ENCODE measurements at places on chromosomes 5 and 9.
A peak's percentile ranks its signal among the peaks of the same experiment; 100 is the strongest.

GRCh38 chr5:10546186-10546585 lies 17.7 kb upstream of the ANKRD33B start:
- DNase-seq: no peak

DNA sequence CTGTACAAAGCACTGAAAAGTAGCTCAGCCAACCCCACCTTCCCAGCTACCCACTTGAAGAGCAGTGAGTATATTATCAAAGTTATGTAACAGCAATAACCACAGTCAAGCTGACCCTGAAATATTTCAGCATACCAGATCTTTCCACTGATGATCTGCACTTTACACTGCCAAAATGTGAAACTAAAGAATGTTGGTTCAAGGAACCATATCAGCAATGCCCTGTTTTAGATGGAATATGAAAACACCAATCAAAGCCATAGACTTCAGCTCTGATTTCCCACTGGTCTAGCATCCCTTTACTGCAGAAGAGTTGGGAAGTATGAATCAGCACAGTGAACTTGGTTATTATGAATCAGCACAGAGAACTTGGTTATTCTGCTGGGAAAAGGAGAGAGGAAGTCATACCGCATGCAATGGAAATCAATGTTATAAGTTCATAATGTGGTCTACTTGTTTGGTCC lies 20.0 kb downstream of the CEMIP2 start:
- no peak for DNase-seq

DNA sequence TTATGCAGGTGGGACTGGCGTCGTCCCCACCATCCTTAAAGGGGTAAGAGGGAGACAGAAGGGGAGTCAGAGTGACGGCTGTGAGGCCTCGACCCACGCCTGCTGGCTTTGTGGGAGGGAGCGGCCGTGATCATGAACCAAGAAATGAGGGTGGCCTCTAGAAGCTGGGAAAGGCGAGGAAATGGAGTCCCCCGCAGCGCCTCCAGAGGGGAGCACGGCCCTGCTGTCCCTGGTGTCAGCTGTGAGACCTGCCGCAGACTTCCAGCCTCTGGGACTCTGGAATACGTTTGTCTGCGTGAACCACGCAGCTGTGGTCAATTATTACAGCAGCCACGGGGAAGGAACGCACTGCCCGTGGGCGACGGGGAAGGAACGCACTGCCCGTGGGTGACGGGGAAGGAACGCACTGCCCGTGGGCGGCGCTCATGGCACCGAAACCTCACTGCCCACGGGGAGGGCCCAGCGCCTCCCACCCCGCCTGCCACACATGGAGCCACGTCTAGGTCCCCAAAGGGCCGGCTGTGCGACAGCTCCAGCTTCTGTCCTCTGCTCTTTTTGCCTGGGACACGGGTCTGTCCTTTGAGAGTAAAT lies 108.8 kb upstream of the RAPGEF1 start:
- no peak for DNase-seq

- DNase-seq: no peak
Measured at GRCh38 chr5:77073667-77074066, 13.4 kb downstream of the ZBED3 start.

GRCh38 chr5:170611449-170612090 lies 107.8 kb downstream of the KCNIP1 start:
- DNase-seq: no peak

DNA sequence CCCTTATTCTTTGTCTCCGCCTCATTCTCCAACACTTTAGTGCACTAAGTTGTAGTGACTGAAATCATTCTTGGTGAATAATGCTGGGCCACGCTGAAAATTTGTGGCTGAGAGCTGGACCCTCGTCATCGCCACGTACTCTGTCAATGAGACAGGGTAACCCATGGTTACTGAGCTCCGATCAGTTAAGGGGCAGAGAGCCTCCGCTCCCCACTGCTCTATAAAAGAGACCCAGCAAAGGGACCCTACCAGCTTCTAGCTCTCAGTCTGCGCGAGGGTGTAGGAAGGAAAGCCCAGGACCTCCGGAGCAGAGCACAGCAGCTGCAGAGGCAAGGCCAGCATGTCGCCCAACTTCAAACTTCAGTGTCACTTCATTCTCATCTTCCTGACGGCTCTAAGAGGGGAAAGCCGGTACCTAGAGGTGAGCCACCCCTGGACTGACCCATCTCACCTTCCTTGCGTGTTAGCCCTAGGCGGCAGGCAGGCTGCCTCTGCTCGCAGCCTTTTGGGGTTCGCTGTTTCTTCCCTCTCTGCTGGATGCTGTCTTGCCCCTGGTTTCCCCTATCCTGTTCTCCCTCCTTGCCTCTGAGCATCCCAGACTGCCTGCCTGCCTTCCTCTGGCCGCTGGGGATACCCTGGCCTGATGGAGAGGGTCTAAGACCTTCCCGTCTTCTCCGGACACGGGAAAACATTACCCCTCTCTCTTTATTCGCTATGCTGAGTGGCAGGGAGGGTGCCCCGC lies at the start of gene CRHBP:
TSS of gene CRHBP (plus strand) at position 251 of the 742 bp plus-strand sequence. CDS start at position 341, 90 bp downstream.
- no peak for DNase-seq

DNA sequence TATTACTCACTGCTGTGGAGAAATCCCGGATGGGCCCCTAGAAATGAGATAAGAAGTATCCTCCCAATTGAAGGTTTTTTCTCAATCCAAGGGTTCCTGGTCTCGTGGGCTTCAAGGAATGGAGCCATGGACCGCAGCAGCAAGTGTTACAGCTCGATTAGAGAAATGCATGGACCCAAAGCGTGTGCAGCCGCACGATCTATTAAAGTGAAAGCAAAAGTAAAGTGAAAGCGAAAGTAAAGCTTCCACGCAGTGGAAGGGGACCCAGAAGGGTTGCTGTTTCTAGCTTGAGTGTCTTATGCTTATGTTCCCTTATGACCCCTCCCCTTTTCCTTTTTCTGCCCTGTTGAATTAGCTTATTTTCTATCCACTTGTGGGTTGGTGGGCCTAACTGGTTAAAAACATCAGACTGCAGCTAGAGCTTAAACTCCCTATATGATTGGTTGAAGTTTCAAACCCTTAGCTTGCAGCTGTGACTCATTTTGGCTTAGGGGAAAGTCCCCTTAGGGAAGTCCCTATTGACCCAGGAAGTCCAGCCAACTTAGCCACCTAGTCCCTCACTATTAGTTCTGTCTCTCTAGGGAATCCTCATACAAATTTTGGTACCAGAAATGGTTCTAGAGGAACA lies 1111.8 kb downstream of the TAF11L14 start:
- DNase-seq: peak; percentile 76

GRCh38 chr5:140143521-140144258 lies 18.0 kb downstream of the IGIP start:
- DNase-seq: no peak

- peak; percentile 82 for DNase-seq
Measured at GRCh38 chr9:127919253-127919815, 2.5 kb upstream of the ST6GALNAC4 start.

DNA sequence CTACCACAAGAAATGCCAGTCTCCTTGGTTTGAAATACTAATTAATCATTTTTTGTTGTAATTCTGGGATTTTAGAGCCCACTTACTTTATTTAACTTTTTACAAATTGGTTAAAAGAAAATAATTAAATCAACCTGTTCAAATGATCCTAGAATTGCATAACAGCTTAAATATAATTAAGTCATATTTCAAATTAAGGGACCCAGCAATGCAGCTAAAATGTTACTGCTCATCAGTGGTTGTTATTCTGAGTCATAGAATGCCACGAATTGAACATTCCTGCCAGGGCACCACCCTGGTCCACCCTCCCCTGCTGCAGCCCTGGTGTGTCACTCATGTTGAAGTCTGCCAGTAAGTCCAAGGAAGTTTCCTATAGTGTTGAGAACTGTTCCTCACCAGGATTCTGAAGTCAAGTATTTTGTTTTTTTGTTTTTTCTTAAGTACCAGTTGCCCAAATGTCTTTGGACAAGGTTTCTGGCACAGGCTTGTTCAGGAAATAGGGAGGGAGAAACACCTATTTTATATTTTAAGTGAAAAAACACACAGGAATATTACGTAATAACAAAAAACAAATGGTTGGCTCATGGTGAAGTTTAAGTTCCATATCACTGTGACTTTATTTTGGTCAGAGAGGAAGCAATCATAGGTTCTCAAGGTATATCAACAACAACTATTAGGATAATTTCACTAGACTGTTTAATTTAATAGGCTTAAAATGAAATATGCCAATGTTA lies 4.3 kb upstream of the ITGA1 start:
- no peak for DNase-seq

DNA sequence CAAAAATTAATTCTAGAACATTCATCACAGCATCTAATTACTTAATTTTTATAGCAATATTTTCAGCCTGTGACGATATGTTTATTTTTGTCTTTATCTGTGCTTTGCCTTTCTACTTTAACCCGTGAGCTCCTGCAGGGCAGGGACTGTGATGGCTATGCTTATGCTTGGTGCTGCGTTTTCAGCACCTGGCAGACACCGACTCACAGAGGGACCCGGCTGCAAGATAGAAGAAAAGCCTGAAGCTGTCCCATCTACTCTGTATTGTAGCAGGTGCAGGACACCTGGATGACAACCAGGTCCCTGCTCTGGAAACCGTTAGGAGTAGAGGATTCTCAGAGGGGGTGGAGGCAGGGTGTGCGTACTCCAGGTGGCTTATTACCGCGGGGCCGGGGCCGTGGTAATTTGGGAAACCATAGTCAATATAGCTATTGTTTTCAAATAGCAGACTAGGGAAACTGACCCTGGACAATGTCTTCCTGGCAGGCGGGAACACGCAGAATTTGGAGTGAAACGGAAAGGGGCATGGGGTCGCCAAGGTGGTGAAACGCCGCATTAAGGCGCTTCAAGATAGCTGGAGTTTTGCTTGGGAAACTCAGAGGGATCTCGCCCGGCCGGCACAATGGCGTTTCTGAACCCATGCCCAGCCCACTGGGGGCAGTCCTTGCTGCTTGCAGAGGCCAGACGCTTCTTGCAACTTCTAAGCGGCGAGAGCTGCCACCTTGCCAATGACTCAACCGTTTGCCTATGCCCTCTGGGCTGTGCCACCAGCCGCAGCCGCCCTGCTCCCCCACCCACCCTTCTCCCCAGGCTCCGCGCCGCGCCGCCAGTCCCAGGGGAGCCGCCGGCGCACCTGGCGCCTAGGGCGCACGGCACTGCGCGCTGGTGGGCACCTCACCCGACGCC lies 140.1 kb upstream of the PALM2AKAP2 start:
- no peak for DNase-seq

DNA sequence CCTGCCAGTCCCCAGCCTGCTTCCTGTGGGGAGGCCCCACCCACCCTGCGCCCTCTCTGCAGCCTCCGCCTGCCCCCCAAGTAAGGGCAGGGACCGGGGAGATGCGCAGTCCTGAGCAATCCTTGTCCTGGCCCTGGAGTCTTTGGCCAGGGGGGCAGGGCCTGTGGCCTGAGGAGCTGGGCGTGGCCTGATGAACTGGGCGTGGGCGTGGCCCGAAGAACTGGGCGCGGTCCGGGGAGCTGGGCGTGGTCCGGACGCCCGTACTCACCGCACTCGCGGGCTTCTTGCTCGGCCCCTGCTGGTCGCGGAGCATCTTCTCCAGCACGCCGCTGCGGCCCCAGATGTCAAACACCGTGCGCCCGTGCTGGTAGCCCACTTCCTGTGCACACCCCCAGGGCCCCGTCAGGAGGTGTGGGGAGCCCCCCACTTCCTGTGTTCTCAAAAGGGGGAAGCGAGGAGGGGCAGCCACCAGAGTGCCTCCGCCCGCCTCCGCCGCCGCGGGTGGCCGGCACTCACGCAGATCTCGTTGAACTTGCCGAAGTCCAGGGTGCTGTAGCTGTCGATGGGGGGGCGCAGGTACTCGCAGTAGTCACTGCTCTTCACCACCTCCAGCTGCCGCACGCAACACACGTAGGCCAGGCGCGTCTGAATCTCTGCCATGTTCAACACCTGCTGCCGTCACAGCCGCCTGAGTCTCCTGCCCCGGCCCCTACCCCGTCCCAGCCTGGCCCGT lies 2.7 kb upstream of the NSMF start:
- peak; percentile 95 for DNase-seq

- DNase-seq: peak; percentile 59
Measured at GRCh38 chr9:104961238-104961637, 33.3 kb upstream of the ABCA1 start.

DNA sequence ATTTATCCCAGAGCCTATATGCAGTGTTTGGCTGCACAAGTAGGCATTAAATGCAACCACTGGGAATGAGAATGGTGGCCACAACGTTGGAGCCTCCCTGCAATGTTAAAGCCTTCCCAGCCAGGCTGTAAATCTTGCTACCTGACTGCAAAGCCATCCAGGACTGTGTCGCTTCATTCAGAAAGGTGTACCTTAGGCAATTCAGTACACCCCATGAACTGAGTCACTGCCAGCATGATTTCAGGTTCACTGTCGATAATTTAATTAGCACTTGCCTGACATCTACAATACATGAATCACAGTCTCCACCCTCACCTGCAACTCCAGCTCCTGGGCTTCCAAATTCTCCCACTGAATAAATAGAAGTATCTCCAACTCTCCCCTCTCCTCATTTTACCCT lies 108.4 kb downstream of the SLIT3 start:
- DNase-seq: no peak

- DNase-seq: no peak
Measured at GRCh38 chr5:154771383-154771901, 16.3 kb downstream of the LARP1 start.

DNA sequence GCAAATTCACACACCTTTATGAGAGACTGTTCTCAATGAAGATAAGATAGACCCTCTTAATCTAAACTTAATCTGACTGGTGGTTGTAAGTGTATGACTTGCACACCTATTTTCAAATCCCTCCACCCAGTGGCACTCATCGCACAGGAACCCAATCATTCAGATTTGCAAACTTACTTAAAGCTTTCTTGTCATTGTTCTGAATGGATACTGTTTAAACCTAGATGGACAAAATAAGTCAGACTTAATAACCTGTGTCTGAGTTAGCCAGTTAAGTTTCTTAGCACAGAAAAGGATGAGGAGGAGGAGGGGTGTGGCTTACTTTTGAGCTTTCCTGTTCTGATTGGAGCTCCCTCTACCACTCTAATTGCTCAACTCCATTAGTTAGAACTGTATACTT lies 252.4 kb upstream of the CCNH start:
- no peak for DNase-seq

DNA sequence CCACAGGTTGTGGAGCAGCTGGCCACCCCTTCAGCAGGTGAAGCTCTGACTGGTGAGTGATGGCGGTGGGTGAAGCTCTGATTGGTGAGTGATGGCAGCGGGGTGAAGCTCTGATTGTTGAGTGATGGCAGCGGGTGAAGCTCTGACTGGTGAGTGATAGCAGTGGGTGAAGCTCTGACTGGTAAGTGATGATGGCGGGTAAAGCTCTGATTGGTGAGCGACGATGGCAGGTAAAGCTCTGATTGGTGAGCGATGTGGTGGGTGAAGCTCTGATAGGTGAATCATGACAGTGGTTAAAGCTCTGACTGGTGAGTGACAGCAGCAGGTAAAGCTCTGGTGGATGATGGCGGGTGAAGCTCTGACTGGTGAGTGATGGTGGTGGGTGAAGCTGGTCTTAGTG lies 9.4 kb upstream of the ABO start:
- no peak for DNase-seq

- no peak for DNase-seq
Measured at GRCh38 chr5:135028791-135029476, 5.1 kb downstream of the PITX1 start.

GRCh38 chr5:58450018-58450417 lies 9.9 kb downstream of the PLK2 start:
- no peak for DNase-seq
